Heart right ventricle (tissue), 16 donors: ENCODE measurements at places on chromosomes 13 and 19.

DNA sequence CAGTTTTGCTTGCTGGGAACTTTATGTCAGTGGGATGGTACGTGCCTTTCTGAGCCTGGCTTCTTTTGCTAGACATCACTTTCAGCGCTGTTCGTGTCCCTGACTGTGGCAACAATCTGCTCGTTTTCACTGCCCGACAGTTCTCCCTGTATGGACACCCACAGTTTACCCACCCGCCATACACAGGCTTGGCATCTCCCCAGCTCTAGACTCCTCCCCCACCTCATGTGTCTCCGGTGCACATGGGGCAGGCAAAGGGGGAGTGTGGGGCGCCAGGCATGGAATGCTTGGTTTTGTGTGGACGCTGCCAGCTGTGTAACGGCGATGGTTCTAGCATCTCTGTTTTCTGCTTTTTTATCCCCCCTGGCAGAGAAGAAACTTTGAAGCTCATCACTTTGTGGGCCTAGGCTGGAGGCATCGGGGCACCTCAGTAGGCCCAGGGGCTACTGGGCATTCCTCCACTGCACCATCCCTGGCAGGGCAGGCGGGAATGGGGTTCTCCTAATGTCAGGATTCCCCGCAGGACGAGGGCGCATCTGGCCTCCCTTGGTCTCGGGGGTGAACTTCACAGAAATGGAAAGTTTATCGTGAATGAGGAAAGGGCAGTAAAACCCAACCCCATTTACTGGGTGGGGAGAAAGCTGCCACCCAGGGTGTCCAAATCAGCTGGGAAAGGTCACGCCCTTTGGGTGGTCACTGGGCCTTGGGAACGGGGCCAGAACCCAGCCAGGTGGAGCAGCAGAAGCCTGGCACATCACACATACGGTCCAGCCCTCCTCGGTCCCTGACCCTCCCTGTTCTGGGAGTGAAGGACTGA is 60.8 kb downstream of the CEBPG start:
- H3K4me3 ChIP-seq, result no peak overlapping the region
- no peaks in the 10 kb centered on the region for H3K4me1 ChIP-seq
- no peak for DNase-seq
- no peak overlapping the region for H3K27ac ChIP-seq

- DNase-seq, result no peak
These were observed 9.1 kb downstream of the SLITRK5 start for GRCh38 chr13:87680298-87680697.

DNA sequence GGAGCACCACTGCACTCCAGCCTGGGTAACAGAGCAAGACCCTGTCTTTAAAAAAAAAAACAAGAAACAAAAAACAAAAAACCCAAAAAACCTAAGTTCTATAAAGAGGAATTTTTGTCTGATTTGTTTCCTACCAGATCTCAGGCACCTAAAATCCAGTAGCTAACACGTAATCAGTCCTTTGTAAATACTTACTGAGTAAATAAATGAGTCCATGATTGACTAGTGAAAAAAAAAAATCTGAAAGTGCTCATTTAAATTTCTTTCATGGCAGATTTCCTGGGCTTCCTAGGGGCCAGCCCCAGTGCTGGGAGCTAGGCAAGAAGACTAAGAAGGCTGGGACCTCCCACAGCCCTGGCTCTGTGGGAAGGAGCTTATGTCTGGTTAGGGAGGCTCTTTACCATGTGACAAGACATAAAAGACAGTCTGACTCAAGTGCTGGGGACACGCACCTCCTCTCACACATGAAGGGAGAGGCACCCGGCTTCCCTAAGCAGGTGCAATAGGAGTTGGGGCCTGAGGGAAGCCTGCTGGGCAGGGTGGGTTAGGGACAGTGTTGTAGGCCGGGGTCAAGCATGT is 22.5 kb downstream of the LIG1 start:
- H3K4me1 ChIP-seq, result no peaks in the 10 kb centered on the region
- no peak for DNase-seq
- no peak overlapping the region for H3K4me3 ChIP-seq
- no peaks in the 10 kb centered on the region for H3K27me3 ChIP-seq
- H3K27ac ChIP-seq, result no peak overlapping the region
- H3K36me3 ChIP-seq, result no peaks in the 10 kb centered on the region

DNA sequence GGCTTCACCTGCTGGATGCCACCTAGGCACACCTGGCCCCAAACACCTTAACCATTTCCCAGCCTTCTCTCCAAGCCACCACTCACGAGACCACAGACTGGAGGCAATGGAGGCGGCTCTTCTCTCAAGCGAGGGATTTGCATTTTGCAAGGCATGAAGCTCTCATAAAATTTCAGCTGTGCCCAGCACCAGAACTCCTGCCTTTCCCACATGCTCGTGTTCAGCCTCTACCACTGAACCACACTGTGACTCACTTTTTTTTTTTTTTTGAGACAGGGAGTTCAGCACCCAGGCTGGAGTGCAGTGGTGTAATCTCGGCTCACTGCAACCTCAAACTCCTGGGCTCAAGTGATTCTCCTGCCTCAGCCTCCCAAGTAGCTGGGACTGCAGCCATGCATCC is 10.6 kb downstream of the NANOS3 start:
- H3K27ac ChIP-seq, result no peak overlapping the region
- H3K4me1 ChIP-seq, result no peaks in the 10 kb centered on the region
- no peaks in the 10 kb centered on the region for H3K36me3 ChIP-seq
- DNase-seq, result no peak
- H3K4me3 ChIP-seq, result no peak overlapping the region

GRCh38 chr13:83549671-83550070 is 332.6 kb downstream of the SLITRK1 start:
- H3K27me3 ChIP-seq, result no peaks in the 10 kb centered on the region
- H3K4me3 ChIP-seq, result no peak overlapping the region
- no peak for DNase-seq
- H3K36me3 ChIP-seq, result no peaks in the 10 kb centered on the region
- no peaks in the 10 kb centered on the region for H3K4me1 ChIP-seq

GRCh38 chr13:73599232-73600128 is 534.7 kb downstream of the KLF12 start:
- H3K36me3 ChIP-seq, result no peaks in the 10 kb centered on the region
- no peak overlapping the region for H3K27ac ChIP-seq
- H3K4me3 ChIP-seq, result no peak overlapping the region

DNA sequence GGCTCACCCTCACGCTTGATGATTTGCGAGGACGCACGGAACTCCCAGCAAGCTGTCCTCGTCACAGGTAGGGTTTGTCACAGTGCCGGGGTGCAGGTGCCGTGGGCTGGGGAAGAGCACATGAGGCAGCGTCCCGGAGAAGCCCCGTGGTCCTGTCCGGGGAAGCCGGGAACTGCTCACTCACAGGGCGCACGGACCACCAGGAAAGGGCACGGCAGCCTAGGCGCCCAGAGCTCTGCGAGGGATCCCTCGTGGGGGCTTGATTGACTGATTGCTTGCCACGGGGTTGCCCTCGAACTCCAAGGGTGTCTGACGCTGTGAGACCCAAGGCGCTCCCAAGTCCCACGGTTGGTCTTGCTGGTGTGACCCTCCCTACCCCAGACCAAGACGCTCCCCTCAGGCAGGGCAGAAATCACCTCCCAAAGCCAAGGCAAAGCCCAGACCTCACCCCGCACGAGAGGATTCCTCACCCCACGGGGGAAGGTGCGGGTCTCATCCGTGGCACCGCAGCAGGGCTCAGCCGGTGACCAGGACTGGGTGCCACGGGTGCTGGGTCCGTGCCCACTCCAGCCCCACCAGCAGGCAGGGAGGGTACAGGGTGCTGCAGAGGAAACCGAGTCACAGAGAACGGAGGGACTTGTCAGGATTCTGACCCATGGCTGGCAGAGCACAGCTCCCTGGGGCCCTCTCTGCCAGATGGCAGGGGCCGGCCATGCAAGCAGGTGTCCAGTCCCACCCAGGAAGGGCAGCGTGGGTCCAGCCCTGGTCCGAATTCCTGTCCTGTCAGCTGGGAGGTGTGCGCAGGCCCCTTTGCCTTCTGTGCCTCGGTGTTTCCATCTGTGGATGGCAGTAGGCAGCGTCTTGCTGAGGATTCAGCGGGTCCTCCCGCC is 7.7 kb downstream of the C2CD4C start:
- H3K36me3 ChIP-seq, result no peaks in the 10 kb centered on the region
- no peak overlapping the region for H3K27ac ChIP-seq
- DNase-seq, result no peak

DNA sequence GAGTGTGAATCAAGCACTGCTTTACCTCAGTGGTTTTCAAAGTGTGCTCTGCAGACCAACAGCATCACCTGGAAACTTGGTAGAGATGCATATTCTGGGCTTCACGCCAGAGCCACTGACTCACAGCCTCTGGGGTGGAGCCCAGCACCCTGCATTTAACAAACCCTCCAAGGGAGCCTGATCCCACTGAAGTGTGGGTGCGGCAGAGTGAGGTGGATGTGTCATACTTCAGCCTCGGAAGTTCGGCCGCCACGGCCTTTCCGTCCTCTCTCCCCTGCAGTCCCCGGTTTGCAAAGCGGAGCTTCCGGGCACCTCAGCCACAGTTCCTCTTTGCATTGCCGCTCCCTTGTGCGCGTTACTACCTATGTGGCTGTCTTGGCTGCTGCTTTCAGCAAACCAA is 33.3 kb upstream of the MICU2 start:
- H3K4me1 ChIP-seq, result no peaks in the 10 kb centered on the region
- H3K27me3 ChIP-seq, result no peaks in the 10 kb centered on the region
- H3K27ac ChIP-seq, result no peak overlapping the region
- no peak overlapping the region for H3K4me3 ChIP-seq

DNA sequence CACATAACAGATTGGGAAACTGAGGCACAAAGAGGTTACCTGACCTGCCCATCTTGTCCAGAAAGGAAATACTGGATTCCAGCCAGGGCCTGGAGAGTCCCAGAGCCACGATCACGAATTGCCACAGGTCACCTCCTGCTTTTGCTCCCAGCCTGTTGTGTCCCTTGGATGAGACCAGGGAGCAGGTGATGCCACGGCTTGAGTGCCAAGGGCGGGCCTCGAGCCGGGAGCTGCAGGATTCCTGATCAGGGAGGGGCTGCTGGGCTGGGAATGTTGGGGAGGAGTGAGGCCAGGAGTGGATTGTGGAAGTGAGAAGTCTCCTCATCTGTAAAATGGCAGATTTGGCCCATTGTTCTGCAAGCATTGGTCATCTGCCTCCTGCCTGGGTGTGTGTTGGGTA is 29.4 kb downstream of the DNM2 start:
- H3K27ac ChIP-seq, result no peak overlapping the region
- no peaks in the 10 kb centered on the region for H3K36me3 ChIP-seq
- H3K4me1 ChIP-seq, result peaks cover 86% of the 10 kb centered on the region
- H3K27me3 ChIP-seq, result no peaks in the 10 kb centered on the region

DNA sequence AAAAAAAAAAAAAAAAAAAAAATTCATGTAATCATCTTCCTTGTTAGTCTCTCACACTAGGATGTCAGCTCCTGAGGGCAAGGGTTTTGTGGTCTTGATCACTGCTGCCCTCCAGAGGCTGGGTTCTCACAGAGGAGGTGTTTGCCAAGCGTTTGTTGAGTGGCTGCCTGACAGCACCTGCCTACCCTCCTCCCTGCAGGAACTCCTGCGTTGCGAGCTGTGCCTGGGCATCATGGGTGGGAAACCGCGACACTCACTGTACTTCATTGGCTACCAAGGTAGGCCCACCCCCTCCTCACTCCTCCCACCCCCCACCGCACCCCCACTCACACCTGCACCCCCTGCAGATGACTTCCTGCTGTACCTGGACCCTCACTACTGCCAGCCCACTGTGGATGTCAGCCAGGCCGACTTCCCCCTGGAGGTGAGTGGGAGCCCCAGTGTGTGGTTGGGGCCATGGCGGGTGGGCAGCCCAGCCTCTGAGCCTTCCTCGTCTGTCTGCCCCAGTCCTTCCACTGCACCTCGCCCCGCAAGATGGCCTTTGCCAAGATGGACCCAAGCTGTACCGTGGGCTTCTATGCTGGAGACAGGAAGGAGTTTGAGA is 8.1 kb downstream of the ATG4D start:
- H3K4me1 ChIP-seq, result no peaks in the 10 kb centered on the region
- H3K36me3 ChIP-seq, result no peaks in the 10 kb centered on the region
- H3K27ac ChIP-seq, result no peak overlapping the region

DNA sequence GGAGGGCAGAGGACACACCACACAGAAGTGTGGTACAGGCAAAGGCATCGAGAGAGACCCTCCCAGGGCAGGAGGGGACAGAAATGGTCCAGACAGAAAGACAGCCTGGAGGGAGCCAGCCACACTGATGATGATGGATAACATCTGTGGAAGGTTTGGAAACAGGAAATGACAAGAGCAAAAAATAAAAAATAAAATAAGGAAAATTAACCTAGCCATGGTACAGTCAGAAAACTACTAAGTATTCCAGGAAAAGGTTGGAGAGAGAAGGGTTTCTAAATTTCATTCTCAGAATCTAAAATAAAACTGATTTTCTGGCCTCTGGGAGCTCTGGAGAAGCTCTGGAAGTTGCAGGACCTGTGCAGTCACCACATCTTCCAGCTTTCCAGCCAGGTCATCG is 115.2 kb upstream of the VSTM2B start:
- no peaks in the 10 kb centered on the region for H3K36me3 ChIP-seq
- DNase-seq, result no peak
- H3K4me3 ChIP-seq, result no peak overlapping the region
- H3K27me3 ChIP-seq, result no peaks in the 10 kb centered on the region
- no peak overlapping the region for H3K27ac ChIP-seq

DNA sequence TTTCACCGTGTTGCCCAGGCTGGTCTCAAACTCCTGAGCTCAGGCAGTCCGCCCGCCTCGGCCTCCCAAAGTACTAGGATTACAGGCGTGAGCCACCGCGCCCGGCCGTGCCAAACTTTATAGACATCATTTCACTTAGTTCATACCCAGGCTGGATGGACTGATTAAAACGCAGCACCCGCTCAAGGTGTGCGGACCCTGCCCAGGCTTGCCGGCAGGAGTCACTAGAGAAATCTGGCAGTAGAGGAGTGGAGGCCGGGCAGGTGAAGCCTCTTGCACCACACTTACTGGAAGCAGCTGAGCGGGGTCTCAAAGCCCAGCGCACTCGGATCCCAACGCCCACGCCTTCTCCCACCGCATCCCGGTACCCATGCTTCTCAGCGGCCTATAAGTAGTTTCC is 11.4 kb downstream of the PTGIR start:
- H3K36me3 ChIP-seq, result no peaks in the 10 kb centered on the region
- peaks cover 9% of the 10 kb centered on the region for H3K4me1 ChIP-seq
- no peaks in the 10 kb centered on the region for H3K27me3 ChIP-seq
- no peak overlapping the region for H3K27ac ChIP-seq
- H3K4me3 ChIP-seq, result no peak overlapping the region

- H3K27me3 ChIP-seq, result no peaks in the 10 kb centered on the region
- no peak for DNase-seq
- H3K4me1 ChIP-seq, result peaks cover 55% of the 10 kb centered on the region
- peak overlapping the region; percentile 73 for H3K27ac ChIP-seq
- H3K36me3 ChIP-seq, result no peaks in the 10 kb centered on the region
- no peak overlapping the region for H3K4me3 ChIP-seq
These were observed 13.4 kb downstream of the LYL1 start for GRCh38 chr19:13089139-13089856.

- H3K27me3 ChIP-seq, result peaks cover 17% of the 10 kb centered on the region
- H3K27ac ChIP-seq, result no peak overlapping the region
These were observed 16.4 kb downstream of the ZNF574 start for GRCh38 chr19:42092350-42092749.

DNA sequence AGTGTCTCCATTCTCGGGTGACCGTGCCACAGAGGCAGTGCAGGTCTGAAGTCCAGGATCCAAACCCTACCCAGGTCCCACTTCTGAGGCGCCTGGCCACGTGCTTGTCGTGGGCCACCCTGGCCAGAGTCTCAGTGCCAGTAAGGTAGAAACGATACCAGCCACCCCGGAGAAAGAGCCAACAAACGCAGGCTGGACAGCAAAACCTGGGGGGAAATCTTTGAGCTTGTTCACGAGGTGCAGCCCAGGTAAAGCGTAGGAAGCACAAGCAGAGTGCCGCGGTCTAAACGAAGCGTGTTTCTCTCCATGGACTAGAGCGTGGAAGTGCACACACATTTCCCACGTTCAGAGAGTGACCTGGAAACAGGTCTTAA is 95.6 kb downstream of the ATP11A start:
- peaks cover 34% of the 10 kb centered on the region for H3K4me1 ChIP-seq
- no peak for DNase-seq
- no peak overlapping the region for H3K4me3 ChIP-seq
- H3K27me3 ChIP-seq, result no peaks in the 10 kb centered on the region
